GM12864 (cell line): ENCODE measurements at places on chromosomes 6 and 20.

- DNase-seq: no peak
These were observed 587.5 kb upstream of the ARID1B start for GRCh38 chr6:156189714-156190113.

GRCh38 chr6:142773859-142774648 is 170.9 kb downstream of the HIVEP2 start:
- no peak for DNase-seq

GRCh38 chr6:90329386-90330077 is 32.9 kb upstream of the BACH2 start:
- no peak for DNase-seq

DNA sequence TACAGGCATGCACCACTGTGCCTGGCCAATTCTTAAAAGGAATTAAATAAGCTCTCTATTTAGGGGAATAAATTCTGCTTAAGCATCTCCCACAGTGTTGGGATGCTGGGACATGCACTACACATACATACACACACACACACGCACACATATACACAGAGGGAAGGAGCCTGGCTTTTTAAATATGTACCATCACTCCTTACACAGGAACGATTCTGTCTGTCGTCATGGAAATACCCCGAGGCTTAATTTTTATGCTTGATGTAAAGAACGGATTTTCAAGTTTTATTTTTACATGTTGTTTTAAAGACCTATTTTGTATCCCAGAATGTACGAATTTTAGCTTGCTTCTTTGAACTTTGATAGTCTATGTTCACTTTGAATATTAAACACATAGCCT is 95.3 kb downstream of the CD109 start:
- DNase-seq: no peak

- DNase-seq: peak; percentile 4
These were observed 12.8 kb downstream of the RGS17 start for GRCh38 chr6:153117986-153118879.

DNA sequence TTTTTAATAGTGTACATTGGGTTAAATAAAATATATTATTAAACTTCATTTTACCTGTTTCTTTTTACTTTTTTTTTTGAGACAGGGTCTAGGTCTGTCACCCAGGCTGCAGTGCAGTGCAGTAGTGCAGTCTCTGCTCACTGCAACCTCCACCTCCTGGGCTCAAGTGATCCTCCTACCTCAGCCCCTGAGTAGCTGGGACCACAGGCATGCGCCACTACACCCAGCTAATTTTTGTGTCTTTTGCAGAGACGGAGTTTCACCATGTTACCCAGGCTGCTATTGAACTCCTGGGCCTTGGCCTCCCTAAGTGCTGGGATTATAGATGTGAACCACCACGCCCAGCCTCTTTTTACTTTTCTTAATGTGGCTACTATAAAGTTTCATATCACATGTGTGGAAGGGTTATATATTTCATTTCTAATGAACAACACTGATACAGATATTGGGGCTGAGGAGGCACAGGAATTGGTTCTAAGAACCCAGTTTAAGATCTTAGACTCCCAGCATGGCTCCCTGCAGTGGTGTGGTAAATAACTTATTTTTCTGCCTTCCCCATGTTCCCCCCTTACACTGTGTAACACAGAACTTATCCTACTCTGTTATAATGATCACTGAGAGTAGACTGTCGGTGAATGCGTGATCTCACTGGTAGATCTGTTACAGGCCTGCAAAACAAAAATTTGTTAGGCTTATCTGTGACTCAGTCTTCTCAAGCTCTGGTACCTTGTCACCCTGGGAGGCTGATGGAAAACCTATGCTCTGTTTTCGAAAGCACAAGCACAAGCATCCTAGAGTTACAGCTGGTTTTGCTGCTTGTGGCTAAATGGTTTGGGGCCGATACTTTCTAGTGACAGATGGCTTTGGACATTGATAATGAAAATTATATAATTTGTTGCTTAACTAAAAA is 5.8 kb upstream of the ATXN1 start:
- DNase-seq: no peak

DNA sequence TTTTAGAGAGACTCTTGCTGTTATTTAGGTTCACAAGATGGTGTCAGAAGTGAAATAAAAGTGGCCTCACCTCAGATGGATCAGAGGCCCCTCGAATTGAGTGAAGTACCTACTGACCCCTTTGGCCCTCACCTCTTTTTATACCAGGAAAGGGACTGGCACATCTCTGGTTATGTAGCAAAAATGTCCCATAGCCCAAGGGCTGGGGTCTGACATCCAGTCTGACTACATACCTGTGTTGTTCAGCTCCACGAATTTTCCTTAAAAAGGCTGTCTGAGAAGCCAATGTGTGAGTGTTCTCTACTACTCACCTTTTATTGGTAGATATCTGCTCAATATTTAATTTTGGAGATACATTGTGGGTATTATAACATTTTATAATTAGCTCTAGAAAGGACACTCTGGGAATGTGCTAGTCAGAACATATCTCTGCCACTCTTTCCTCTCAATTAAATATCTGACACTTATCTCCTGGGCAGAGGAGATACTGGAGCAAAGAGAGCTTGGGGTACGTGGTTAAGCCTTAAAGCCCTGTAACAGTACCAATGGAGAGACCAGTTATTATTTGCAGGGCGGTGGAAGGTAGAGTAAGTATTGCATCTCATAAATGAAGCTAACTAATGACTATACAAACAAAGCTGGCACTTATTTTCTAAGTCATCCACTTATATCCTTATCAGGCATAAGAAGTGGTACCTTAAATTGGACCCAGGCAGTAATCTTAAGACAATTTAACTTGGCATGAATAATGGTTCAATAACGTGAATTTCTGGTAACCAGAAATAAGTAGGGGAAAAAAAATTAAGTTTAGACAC is 20.0 kb upstream of the IL22RA2 start:
- no peak for DNase-seq

- DNase-seq: no peak
These were observed 15.6 kb downstream of the MAS1 start for GRCh38 chr6:159906400-159906799.

- DNase-seq: no peak
These were observed 228.8 kb upstream of the FAM83B start for GRCh38 chr6:54617730-54618129.

GRCh38 chr6:5992551-5993225 is 14.0 kb downstream of the NRN1 start:
- DNase-seq: no peak

GRCh38 chr20:62342910-62343309 is 24.2 kb downstream of the LAMA5 start:
- no peak for DNase-seq

- no peak for DNase-seq
These were observed 254.1 kb downstream of the PRL start for GRCh38 chr6:22042706-22043105.
